Stimulated activated CD8-positive, alpha-beta memory T cell treated with anti-CD3 and anti-CD28 coated beads, Interleukin-2, amount 100 ng/mL, for 48 hours (primary cell): ENCODE measurements at places on chromosomes 2 and 18.

DNA sequence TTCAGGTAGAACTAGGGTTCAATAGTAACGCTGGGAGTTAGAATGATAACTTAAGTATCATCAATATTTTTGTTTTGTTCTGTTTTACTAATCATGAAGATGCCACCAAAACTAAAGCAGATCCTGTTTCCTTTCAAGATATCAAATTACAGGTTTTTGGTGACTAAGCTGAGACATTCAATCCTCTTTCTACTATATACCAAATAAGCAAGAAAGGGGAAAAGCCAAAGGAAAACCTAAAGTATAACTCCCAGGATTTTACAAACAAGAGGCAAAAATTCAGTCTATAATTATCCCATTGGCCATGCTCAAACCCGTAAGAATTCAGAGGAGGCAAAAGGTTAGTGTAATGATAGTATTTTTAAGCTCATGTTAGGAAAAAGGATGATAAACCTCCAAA, 175.2 kb upstream of the CCDC150 start:
- no peak for DNase-seq

DNA sequence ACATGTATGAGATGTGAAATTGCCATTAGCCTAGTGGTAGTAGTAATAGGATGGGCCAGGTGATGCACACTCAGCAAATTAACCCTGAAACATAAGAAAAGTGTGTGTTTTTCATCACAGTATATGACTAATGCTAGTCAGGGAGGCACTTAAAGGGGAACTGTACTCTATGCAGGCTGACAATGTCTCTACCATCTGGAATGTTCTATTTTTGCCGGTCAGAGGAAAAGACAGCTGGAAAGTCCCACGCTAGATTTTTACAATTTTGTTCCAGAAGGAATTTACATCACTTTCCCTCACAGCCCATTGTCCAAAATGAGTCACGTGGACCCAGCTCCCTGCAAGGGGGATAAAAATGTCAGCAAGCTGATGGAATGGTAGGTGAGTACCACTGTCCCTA, 746.3 kb upstream of the CHAC2 start:
- DNase-seq: no peak

- no peak for DNase-seq
These were observed 12.3 kb downstream of the ASPRV1 start for GRCh38 chr2:69948963-69949645.

- DNase-seq: no peak
These were observed 4.4 kb upstream of the NFE2L2 start for GRCh38 chr2:177268901-177269300.

DNA sequence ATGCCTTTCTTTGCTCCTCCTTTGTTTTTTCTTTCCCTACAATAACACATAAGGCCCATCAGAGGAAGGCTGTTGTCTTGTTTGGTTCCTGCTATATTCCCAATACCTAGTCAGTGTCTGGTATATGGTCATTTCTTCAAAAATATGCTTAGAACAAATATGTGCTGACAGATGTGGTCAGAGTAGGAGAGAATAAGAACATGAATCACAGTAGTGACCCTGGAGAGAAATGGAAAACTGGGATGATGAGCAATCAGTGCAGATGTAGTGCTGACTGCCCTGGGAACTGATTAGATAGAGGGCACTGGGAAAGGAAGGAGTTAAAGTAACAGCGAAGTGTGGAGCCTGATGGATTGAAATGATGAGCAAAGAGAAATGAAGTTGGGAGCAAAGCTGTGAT, 189.4 kb upstream of the LHCGR start:
- no peak for DNase-seq

DNA sequence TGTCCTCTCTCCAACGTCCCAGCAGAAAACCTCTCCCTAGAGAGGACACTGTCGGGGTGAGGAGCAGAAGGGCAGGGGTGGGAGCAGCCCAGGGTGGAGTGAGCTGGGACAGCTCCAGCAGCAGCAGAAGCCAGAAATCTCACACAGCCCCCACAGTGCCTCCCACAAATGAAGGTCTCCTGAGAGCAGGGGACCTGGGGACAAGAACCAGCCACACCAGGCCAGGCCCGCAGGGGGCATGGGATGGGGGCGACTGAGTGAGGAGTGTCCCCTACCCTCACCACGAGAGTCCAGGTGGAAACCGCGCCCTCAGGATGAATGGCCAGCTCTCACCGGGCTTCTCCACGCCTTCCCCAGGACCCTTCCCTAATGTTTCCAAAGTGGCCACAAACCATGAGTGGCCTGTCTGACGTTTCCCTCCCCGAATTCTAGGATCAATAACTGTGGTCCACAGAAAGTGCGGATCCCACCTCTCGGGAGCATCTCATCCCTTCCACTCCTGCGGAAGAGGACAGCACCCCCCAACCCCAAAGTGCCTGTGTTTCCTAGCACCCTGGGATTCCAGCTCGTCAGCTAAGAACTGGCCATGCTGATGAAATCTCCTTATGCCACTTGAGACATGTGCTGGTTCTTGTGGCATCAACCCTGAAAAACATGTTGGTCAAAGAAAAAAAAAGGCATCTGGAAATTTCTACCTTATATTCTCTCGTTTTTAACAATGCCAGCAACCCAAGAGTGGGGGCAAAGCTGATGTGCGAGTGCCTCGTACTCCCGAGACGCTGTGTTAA, 121.1 kb downstream of the HDAC4 start:
- DNase-seq: no peak
